MCF 10A (cell line): ENCODE measurements at places on chromosomes 13 and 19. TPM values are rescaled to one million over a fixed set of nuclear protein-coding genes. Genes with fewer than 3 reads are reported as not detected.

DNA sequence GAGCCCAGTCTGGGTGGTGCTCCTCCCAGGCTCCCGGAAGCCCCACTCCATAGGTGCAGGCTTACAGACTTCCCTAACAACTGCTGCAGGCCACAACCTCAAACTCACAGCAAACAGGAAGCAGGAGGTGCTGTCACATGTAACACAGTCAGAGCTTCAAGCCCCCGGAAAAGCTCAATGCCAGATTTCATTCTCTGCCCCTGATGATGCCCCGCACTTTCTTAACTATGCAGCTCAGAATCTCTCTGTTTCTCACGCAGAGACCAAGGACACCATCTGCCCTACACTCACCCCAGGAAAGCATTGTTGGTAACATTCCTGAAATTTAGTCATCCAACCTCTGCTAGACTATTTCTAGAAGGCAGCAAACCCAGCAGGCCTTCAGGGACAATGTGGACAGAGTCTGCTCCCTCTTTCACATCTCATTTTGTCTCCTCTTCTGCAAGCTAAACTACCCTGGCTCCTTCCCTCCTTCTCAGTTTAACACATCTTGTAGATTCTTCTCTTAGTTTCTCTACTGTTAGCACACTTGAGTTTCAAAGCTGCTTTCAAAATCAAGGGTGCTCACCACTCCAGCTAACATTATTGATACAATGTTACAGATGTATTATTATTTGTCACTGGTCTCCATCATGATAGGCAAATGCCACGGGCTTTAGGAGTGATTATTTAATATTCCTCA is 162.5 kb downstream of the KCTD12 start:
- peak; percentile 48 for DNase-seq

DNA sequence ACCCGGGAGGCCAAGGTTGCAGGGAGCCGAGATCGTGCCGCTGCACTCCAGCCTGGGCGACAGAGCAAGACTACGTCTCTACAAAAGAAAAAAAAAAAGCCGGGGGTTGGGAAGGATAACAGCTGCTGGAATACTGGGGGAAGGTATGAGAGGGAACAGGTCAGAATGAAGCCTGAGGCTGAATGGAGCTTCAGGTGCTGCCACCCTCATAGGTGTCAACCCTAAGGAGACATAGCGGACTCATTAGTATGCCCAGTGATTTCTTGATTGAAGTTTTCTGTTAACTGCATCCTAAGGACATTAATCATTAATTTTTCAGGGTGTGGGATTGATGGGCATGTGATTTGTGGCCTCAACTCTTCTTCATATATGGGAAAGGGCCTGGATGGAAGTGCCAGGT is 6.0 kb downstream of the SMARCA4 start:
- no peak for DNase-seq

GRCh38 chr19:20558011-20558410 is 7.6 kb downstream of the ZNF737 start:
- DNase-seq: no peak

DNA sequence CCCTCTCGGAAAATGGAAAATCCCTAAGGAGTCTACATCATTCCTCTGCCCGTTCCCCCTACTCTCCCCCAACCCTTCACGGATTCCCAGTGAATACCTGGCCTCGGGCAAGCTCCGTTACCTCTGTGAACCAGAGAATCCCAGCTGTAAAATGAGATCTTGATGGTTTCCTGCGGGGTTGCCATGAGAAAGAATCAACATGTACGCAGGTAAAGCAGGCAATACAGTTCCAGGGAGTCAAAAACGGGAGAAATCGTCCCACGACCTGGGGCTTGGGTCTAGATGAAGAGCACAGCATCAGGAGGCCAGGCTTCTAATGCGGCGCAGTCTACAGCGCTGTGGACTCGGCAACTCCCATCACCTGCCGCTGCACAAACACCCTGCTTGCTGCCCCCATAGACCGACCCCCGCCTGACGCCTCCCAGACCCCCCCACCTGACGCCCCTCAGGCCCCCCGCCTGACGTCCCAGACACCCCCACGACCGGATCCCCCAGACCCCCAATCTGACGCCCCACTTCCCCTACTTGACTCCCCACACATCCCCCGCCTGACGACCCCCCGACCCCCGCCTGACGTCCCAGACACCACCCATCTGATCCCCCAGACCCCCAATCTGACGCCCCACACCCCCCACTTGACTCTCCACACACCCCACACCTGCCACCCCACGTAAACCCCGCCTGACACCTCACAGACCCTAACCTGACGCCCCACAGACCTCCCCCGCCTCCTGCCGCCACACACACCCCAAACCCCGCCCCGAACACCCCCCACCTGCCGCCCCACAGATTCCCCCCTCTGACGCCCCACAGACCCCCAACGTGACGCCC is 680 bp downstream of the LIG4 start:
- peak; percentile 20 for DNase-seq

GRCh38 chr13:39185326-39185725 is 147.1 kb downstream of the NHLRC3 start:
- peak; percentile 9 for DNase-seq

GRCh38 chr13:75485286-75486062 is 3.5 kb upstream of the TBC1D4 start:
- DNase-seq: no peak

DNA sequence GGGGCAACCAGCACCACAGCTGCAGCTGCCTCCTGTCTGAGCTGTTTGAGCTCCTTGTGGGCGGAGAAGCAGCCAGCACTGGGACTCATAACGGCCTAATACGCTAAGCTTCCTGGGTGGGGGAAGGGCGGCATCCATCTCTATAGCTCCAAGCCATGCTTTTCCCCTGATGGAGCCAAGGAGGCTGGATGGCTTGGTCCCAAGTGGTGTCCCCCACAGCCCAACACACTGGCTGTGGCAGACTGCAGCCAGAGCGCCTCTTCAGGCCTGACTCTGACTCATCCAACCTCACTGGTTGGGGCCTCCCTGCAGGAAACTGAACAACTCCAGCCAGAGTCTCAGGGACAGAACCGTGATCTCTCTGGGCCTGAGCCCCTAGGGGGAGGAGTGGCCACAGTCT is 537.3 kb downstream of the SUCLA2 start:
- peak; percentile 16 for DNase-seq

GRCh38 chr19:46088101-46088500 is 36.4 kb downstream of the IGFL3 start:
- no peak for DNase-seq

DNA sequence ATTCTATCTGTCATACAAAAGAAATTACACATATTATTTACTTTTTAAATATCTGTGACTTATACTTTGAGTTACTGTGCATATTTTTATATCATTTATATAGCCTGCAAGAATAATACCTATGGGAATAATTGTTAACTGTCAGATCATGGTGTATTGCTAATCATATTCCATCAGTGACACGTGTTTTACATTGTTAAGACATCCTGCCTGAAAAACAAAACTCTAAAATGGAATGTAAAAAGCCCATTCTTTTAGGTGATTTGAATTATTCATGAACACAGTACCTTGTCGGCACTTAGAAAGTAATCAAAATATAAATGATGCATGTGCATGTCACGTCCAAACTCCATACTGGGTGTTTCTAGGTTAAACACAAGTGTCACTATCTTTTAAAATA is 533.8 kb upstream of the PCDH9 start:
- DNase-seq: no peak

DNA sequence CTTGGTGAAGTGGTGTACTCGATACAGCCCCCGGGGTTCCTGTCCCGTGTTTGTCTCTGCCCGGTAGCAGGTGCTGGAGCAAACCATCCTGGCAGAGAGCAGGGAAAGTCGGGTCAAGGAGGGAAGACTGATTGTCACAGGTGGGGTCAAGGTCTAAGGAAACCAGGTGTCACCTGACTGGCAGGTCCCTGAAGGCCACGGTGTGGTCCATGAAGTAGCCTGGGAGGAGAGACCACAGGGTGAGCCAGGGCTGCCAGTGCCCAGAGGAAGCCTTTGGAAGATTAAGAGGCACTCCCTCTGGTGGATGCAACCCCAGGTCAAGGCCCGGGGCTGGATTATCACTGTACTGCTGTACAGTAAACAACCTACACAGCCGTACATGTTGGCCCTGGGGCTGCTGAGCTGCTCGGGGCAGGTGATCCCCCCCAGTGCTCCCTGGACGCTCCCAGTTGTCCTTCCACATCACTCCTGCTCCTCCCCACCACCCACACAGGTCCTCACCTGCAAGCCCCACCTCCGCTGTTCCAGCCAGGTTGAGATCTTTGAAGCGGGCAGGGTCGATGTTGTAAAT is 6.0 kb upstream of the CCER2 start:
- peak; percentile 27 for DNase-seq

DNA sequence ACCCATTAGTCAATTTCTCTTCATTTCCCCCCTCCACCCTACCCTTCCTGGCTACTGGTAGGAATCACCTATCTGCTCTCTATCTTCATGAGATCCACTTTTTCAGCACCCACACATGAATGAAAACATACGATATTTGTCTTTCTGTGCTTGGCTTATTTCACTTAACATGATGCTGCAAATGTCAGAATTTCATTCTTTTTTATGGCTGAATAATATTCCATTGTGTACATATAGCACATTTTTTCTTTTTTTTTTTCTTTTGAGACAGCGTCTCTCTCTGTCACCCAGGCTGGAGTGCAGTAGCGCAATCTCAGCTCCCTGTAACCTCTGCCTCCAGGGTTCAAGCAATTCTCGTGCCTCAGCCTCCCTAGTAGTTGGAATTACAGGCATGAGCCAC is 9.9 kb upstream of the CALM3 start:
- DNase-seq: no peak

- peak; percentile 78 for DNase-seq
Measured at GRCh38 chr19:50300814-50301606, 28.2 kb downstream of the KCNC3 start.

DNA sequence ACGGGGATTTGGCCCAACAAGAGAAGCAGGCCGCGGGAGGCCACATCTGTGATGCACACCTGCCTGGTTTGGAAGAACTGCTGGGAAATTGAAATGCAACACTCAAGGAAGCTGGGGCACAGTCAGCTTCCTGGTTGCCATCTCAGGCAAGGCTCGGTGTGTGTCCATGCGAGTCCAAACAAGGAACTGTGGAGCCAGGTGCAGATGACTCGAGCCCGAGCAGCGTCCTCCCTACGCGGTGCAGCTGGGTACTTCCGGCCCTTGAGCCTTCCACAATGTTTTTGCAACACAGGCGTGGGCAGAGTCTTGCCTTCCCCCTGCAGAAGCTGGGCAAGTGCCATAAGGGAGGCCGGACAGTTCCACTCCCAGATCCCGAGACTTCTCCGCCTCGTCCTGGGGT is 94.6 kb downstream of the CRYL1 start:
- DNase-seq: peak; percentile 70

DNA sequence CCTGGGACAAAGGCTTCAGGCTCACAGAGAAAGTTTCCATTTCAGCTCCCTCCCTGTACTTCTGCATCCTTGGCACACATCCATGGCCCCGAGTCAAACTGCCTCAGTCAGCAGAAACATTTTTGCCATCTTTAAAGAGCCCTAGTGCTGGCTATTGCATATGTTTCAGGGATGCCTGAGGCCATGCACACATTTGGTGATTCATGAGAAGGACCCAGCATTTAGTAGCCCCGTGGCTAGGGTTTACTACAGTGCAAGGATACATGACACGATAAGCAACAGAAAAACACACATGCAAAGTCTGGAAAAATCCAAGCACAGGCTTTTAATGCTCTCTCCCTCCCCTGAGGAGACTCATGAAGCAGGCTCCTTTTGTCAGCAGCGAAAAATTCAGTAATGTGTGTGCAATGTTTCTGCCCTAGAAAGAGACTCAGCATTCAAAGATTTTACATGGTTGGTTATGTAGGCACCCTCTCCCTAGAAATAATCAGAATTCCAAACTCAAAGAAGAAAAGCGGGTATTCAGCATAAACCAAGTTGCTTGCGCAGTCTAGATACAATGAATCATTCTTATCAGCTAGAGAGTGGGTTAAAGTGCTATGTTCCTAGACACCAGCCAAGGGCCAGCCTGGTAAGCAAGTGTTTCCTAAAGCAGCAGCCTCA is 17.6 kb downstream of the ACOD1 start:
- DNase-seq: peak; percentile 89

DNA sequence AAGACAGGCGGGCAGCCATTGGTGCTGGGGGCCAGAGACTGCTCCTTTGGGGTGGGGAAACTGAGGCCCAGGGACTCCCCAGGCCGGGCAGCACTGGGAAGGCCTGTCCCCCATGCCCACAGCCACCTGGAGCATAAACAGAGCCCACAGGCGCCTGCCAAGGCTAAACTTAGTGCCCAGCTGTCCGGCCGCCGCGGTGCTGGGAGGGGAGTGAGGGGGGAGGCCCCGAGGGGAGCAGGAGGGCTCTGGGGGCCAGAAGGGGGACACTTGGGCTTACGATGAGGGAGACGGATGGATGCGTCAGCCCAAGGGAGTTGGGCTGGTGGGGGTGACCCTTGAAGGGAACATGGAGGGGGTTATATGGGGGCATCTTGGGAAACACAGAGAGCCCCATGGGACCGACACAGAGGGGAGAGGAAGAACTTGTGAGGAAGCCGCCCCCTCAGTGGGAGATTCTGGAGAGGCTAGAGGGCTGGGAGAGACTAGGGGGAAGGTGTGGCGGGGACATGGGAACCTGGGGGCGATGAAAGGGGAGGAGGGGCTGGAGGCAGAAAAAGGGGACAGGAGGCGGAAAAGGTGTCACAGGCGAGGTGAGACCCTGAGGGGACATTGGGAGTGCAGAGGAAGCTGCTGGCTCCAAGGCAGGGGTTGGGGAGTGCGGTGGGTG is 2.2 kb downstream of the CERS1 start:
- no peak for DNase-seq

DNA sequence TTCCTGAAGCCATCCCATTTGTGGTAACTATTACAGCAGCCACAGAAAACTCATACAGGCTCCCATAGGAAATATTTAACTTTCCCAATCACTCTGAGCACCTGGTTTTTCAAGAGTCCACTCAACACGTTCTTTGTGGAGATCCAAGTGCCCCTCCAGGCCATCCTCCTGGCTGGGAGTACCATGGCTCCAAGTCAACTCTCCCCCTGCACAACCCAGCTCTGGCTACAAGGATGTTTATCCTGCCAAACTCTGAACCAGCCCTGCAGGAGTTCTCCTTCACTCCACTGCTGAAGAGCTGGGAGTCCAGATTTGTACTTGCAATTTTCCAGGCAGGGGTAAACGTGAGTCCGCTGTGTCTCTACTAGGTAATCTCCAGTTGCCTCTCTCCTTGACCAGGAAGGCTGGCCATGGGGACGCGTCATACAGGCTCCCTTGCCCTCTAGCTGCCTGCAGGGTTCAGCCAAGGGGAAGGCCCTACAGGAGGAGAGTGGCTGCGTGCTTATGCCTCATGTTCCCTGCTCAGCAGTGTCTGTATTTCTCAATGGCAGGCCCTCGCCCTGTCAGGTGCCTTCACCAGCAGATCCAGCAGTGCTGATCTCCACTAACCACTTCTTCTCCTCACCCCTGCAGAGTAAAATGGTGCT is 29.9 kb upstream of the ARGLU1 start:
- no peak for DNase-seq

GRCh38 chr13:30721936-30722335 is 13.4 kb upstream of the ALOX5AP start:
- DNase-seq: no peak

- no peak for DNase-seq
Measured at GRCh38 chr13:79910875-79911540, 429.9 kb downstream of the SPRY2 start.

GRCh38 chr13:85879014-85879413 is 79.8 kb upstream of the SLITRK6 start:
- peak; percentile 11 for DNase-seq

The EIF3K gene
- 342 and 375 TPM in 2 replicates for total RNA-seq

The ERICH6B gene
- not detected in 2 replicates for total RNA-seq

The MIA gene
- total RNA-seq: 0.70 TPM in 1 of 2 replicates, not detected in the other

The NLRP7 gene
- total RNA-seq: not detected in 2 replicates

The FUT6 gene
- total RNA-seq: not detected in 2 replicates

The ZNF99 gene
- total RNA-seq: not detected in 2 replicates

The FGF21 gene
- 0.49 and 0.93 TPM in 2 replicates for total RNA-seq

The TPP2 gene
- total RNA-seq: 35.1 and 44.2 TPM in 2 replicates
